ENCODE measurements at places on chromosomes 3 and 15.

- DNase-seq = no peak
Measured at GRCh38 chr3:126956361-126956760, 26.6 kb upstream of the PLXNA1 start.

GRCh38 chr3:30248423-30248822 is 358.0 kb upstream of the TGFBR2 start:
- no peak for DNase-seq

GRCh38 chr3:156626104-156626503 is 48.3 kb upstream of the TIPARP start:
- no peak for DNase-seq

DNA sequence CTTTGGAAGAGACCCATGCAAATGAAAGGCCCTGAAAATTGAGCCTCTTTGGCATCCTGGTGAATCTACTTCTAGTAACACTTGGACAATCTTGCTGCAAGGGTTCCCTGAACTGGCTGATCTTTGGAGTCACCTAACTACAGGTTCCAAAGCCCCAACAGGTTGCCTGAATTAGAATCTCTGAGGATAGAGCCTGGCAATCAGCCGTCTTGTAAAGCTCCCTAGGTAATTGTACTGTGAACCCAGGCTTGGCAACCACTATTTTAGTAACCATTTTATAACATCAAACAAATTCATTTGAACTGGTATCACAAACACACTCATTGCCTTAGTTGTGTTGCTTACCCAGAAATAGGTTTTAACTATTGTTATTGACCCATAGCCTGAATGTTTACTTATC is 20.1 kb downstream of the PAQR9 start:
- DNase-seq = no peak

- DNase-seq = no peak
Measured at GRCh38 chr15:84099181-84099580, 136.4 kb upstream of the GOLGA6L4 start.

GRCh38 chr15:38670128-38671005 is 105.8 kb upstream of the RASGRP1 start:
- DNase-seq = peak; percentile 80

- no peak for DNase-seq
Measured at GRCh38 chr3:99505200-99505599, 133.2 kb upstream of the COL8A1 start.

DNA sequence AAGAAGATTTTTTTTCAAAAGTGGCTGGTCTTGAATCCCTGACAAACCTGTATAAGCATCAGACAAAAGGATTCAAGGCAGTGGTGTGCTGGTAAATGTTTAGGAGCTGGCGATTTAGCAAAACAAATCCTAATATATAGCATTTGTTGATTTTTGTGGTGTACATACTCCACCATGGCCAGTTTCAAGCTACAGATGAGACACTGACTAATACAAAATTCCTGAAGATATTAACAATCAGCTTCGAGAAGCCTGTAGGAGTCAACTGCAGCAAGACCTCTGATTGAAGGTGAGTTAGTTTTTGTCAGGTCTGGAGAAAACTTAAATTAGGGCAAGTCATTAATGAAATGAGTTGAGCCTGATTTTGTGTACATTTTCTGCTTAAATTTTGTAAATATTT is 6.7 kb downstream of the STRIT1 start:
- DNase-seq = no peak

GRCh38 chr3:13110678-13111116 is 37.5 kb upstream of the IQSEC1 start:
- no peak for DNase-seq

- DNase-seq = no peak
Measured at GRCh38 chr3:98972720-98973119, 71.2 kb upstream of the DCBLD2 start.

GRCh38 chr3:42443292-42443691 is 32.9 kb upstream of the LYZL4 start:
- DNase-seq = no peak

DNA sequence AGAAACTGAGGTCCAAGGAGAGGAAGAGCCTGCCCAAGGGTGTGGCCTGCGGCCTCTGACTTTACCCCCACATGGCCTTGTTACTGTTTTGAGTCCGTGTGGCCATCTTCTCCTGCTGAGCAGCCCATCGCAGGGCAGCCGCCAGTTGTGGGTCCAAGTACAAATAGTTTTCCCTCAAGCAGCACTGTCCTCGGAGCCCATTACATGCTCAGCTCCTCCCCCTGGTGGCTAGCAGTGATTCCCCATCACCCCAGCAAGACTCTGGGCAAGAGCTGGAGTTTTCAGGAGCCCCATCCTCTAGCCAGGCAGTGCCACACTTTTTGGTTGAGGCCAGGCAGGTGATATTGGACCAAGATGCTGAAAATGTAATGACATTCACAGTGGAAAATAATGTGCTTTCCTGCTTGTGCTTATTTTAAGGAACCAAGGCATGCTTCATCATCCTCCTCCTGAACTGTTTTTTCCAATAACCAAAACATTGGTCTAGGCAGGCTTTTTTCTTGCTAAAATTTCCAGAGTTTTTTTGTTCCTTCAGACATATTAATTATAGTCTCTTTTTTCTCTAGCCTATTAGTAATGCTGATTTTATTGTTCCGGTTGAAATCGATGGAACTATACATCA is 23.2 kb upstream of the VILL start:
- DNase-seq = peak; percentile 42
